Brain microvascular endothelial cell (primary cell): ENCODE measurements at places on chromosomes 1 and 21.
A peak's percentile ranks its signal among the peaks of the same experiment; 100 is the strongest.

GRCh38 chr1:73273886-73274285 is 924.1 kb downstream of the LRRIQ3 start:
- no peak for DNase-seq

- DNase-seq: no peak
Observed at GRCh38 chr21:42377951-42378340, 11.6 kb upstream of the TFF1 start.

DNA sequence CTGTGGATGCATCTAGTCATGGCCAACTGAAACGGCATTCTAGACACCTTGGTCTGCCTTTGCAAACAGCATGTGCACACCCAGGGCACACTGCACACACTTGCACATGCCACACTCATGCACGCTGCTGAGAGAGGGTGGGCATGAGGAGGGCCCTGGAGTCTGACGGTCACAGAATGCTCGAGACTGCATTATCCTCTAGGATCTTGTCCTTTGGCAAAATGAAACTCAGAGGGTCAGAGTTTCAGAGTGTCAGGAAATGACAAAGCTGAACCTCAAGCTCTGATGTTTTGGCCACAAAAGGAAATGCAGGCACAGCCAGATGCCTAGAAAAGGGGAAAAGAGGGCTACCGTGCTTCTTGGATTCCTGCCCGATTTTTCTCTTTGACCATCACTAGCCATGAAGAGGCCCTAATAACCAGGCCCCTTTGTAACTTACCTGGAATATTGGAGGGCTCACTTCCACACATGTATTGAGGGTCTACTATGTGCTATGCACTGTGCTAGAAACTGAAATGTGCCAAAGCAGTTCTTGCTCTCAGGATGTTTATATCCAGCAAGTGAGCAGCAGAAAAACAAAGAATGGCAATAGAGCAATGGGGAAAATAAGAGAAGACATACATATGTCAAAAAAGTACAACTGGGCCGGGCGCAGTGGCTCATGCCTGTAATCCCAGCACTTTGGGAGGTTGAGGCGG is 65.4 kb downstream of the TOMM20 start:
- DNase-seq: no peak

DNA sequence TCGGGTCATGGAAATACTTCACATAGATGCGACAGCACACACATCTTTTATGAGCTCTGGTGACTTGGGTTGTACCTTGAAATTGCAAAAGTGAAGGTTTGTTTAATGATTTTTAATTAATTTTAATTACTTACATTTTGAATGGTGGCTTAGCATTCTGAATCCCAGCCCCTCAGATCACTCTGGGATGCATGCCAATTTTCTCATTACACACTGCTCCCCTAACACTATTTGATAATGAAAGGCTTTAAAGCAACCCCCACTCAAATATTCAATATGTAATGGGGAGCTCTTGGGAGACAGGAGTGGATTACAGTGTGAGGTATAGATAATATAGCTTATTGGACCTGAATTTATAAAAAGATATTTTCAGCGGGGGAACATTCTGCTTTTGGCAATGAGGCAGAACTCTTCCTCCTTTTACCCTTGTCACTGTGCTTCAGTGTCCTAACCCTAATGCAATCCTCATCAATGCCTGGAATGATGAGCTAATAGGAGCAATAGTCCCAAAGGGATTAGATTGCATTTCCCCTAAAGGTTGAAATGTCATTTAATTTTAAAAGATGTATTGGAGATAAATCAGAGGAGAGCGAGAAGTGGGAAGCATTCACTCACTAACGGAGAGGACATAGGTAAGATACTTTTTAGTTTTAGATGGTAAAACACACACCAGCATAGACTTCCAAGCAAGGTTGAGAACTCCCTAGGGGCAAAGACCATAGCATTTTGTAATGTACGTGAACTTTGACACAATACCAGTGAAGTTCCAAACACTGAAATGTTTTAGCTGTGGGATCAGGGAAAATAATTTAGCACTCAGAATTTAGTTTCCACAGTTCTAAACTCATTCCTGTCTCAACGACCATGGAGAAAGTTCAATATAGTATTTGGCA is 384.1 kb upstream of the PLXNA2 start:
- DNase-seq: no peak

DNA sequence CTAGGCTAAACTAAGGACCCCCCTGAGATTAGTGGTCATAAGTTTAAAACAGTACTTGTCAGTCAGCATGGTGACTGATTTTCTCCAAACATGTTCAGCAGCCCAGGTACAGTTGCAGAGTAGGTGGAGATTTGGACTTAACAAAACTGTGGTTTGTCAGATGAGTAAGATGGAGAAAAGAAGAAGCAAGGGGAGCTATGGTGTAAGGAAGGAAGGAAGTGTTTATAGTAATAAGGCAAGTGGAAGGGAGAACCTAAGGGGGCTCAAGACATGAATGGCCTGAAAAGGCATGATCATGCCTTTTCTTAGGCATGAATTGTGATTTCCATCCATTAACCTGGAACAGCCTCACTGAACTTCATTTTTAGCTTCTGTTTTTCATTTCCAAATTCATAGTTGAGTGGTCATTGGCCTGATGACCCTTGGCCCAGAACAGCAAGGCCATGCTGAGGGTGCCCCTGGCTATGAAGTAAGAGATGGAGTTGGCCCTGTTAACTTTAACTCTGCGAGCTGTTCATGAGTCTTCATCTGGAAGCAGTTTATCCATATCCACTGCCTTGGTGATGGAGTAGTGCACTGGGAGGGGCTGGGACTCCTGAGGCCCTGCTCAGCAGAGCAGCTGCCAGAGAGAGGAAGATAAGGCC is 60.7 kb downstream of the LRRC8D start:
- DNase-seq: no peak

GRCh38 chr1:118970451-118970850 is 17.7 kb downstream of the TBX15 start:
- no peak for DNase-seq

GRCh38 chr1:200684015-200684414 is 14.3 kb upstream of the DDX59 start:
- no peak for DNase-seq

DNA sequence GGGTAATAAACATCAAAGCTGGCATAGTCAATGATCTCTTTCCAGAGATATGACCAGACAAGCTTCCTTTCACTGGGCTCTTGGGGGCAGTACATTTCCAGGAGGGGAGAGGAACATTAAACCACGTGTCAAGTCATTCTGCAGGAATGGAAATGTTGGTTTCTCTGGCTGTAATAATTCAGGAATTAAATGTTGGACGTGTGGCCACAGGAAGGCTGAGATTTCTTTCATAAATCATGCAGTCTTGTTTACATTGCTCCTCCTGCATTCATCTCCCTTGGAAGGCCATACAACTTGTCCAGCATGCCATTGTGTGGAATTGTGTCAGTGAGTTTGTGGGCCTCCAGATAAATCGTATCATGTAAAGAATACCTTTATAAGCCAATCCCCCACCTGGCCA is 259.2 kb downstream of the ADGRL2 start:
- DNase-seq: no peak

GRCh38 chr1:226938903-226939437 is 1.1 kb upstream of the COQ8A start:
- peak; percentile 16 for DNase-seq

- no peak for DNase-seq
Observed at GRCh38 chr1:220880726-220881506, 1.7 kb downstream of the HLX start.

DNA sequence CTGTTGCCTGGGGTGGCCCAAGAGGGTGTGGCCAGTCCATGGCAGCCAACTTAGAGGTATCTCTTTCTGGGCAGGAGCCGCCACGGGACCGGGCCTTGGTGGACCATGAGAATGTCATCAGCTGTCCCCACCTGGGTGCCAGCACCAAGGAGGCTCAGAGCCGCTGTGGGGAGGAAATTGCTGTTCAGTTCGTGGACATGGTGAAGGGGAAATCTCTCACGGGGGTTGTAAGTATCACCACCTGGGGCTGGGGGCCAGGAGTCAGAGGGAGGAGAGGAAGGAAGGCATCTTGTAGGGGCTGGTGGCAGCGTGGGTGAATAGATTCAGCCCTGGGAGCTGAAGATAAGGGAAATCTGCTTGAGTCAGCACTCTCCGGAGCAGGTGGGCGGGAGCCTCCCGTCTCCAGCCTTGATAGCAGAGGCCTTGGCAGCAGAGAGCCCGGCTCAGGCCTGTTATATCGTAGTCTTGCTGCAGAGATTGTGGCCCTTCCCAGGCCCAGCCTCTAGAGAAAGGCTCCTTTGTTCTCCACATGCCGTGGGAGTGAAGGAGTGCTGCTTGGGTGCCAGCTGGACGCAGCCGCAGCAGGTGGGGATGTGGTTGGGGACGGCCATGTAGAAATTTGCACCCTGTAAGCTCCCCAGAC is 25.4 kb downstream of the PHGDH start:
- no peak for DNase-seq

DNA sequence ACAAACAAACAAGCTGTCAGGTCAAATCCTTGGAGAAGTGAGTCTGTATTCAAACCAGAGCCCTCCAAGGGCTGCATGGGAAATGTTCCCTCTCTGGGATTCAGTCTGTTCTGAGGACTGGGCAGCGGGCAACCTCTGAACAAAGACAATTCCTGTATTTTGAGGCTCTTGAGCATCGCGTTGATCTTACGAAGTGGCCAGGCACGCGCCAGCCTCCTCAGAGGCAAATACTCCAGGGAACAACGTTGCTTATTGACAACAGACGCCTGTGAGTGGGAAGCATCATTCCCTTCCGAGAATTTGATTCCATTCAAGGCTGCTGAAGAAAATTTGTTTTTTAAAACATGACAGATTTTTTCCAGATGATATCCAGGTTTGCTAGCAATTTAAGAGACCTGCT is 20.0 kb upstream of the TACSTD2 start:
- no peak for DNase-seq

DNA sequence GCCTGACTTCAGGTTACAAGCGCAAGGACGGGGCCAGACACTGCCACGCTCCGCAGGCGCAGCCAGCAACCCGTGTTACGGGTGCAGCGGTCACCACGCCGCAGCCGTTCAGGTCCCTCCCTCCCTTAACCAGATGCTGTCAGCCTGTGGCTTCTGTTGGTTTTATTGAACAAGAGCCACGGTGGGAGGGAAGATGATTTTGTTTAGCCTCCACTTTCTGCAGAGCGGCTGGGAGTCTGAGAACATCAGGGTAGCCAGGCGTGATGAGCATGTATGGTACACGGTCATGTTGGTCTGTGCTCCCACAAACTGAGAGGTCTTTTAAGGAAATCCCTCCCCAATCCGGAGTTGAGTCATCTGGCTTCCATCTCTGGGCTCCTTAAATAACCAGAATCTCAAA is 18.5 kb upstream of the ADARB1 start:
- DNase-seq: no peak

DNA sequence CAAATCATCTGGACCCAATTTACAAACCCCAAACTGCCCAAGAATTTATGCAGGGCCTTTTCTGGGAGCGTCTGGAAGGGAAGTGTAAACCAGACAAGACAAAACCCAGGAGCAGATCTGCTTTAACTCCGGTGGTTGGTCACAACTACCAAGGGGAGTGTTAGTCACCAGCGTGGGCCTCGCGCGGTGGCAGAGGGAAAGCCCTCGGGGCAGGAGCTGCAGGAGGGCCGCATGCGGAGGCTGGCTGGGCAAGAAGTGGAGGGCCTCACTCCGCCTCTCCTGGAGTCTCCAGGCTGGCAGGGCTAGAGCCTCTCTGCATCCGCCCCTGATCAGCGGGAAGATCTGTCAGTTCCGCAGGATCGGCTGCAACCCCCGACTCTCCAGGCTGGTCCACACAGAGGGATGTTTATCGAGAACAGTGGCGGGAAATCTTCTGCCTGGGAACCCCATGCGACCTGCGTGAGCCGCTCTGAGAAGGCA is 2.0 kb downstream of the COL24A1 start:
- no peak for DNase-seq

DNA sequence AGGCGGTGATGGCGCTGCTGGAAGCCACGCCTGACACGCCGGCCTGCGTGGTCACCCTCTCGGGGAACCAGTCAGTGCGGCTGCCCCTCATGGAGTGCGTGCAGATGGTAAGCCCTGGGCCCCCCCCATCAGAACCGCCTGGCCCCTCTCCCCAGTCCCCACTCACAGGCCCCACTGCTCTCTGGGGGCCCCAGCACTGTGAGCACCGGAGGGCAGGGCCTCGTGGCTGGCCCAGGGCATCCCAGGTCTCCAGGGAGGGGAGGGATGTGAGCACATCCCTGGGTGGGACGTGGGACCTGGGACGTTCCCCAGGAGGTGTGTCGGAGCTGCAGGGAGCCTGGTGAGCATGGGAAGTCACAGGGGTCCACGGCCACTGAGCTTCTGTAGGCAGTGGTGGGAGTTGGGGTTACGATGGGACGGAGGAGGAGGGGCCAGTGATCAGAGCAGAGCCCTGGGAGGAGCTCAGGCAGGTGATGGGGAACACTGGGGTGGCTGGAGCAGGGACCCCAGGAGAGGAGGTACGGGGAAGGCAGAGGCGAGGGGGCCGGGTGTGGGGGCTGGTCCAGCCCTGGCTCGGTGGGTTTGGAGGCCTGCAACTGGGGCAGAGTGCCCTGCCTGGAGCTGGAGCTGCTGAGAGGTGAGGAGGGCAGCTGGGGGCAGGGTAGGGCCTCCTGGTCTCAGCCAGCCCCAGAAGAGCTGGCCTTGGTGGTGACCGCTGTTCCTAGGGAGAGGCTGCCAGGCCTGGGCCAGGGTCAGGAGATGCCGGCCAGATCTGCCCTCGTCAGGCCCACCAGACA is 18.8 kb downstream of the PFKL start:
- no peak for DNase-seq

GRCh38 chr21:31992391-31992790 is 119.6 kb downstream of the HUNK start:
- no peak for DNase-seq

GRCh38 chr1:184419350-184420161 is 32.7 kb downstream of the C1orf21 start:
- no peak for DNase-seq

DNA sequence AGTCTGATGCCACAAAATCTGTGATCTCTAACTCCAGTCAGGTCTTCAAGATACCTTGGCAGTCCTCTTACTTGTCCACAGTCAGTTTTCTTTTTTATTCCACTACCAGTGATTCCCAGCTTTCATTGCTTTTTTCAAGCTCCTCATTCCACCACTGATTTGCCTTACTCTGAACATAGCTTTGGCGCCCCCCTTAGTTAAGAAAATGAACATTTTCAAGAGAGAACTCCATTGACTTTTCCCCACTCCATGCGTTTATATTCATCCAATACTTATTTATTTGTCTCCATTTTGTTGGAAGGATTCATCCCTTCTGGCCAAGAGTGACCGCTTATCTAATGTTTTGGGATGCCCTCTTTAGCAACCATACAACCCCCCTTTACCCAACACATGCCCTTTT is 33.9 kb upstream of the IPO9 start:
- peak; percentile 29 for DNase-seq

DNA sequence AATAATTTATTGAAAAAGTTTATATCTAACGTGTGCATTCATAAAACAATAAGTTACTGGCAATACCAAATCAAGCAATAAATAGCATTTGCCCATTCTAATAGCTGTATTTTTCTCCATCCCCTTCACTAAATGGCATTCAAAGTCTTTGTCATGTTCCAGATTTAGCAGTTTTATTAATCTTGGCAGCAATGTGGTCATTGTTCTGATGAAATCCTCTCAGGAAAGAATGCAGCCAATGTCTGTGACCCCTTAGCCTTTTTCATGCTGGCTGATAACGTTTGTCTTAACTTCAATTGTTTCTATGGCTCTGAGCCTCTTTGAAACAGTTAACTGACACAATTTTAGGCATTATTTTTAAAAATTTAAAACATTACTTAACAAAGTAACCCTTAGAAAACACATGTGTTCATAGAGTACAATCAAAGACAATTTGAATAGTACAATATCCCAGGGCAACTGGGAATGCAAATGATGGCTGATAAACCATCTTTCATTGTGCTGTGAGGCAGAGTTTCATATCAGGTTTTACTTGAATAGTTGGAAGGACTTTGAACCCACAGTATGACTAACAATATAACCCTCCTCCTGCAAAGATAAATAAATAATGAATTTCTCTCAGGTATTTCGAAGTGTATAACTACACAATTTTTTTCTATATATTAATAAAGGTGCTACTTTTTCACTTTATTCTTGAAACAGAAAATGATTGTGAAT is 217.5 kb downstream of the LRRIQ3 start:
- no peak for DNase-seq
